ENCODE measurements at places on chromosomes 16 and 17.

GRCh38 chr16:2902337-2903130 lies 9.2 kb upstream of the FLYWCH1 start:
- DNase-seq, result no peak
- no peak overlapping the region for H3K4me3 ChIP-seq
- peaks cover 19% of the 10 kb centered on the region for H3K4me1 ChIP-seq

- no peak overlapping the region for H3K4me3 ChIP-seq
- no peaks in the 10 kb centered on the region for H3K36me3 ChIP-seq
- peaks cover 3% of the 10 kb centered on the region for H3K4me1 ChIP-seq
- H3K27ac ChIP-seq, result no peak overlapping the region
- no peak for DNase-seq
Measured at GRCh38 chr16:986925-987582, 5.5 kb downstream of the SOX8 start.

DNA sequence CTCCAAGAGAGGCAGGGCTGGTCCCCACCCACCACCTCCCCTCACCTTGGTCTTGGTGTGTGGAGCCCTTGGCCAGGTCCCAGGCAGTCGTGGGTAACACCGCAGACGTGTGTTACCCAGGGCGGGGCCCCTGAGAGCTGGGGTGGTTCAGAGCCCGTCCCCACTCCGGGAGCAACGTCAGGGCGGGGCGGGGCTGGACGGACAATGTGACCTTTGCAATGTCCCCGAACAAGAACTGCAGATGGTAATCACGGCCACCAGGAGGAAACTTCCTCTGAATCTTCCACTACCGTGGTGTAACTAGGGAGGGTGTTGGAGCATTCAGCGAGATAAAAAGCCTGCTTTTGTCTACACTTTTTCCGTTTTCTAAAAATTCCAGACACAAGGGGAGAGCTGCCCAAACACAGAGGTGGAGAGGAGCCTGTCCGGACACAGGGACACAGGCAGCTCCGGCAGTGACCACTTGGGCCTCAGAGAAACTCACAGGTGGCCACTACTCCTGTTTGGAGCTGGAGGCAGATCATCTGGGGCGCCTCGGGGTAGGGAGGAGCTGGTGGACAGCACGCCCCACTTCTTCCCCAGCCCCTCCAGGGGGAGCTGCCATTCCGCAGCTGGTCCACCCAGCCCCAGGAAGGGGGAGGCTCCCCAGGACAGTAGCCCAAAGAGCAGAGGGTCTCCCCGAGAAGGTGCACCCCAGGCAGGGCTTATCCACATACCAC lies 14.2 kb upstream of the SLC38A10 start:
- no peak overlapping the region for H3K27ac ChIP-seq
- H3K4me1 ChIP-seq, result peaks cover 4% of the 10 kb centered on the region
- peaks cover 3% of the 10 kb centered on the region for H3K27me3 ChIP-seq
- DNase-seq, result peak; percentile 78
- H3K36me3 ChIP-seq, result no peaks in the 10 kb centered on the region

DNA sequence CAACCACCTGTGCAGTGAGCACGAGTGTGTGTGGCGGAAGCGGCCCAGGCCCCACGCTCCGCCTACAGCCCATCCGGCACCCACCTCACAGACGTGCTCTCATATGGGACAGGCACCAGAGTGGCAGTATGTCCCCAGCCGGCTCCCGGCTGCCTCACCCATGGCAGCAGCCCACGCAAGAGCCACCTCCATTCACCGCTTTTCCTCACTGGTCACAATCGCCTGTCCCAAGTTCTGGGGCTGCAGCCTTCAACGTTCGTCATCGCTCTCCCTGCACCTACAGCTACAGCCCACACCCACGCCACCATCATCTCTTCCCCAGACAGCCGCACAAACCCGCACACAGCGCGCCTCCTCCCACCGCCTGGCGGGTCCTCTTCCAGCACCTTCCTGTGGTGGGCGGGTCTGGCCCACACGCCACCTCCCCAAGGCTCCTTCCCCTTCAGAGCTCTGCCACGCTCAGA lies 17.5 kb upstream of the TRAP1 start:
- H3K36me3 ChIP-seq, result peaks cover 37% of the 10 kb centered on the region
- peaks cover 2% of the 10 kb centered on the region for H3K4me1 ChIP-seq
- no peak overlapping the region for H3K27ac ChIP-seq
- no peaks in the 10 kb centered on the region for H3K27me3 ChIP-seq
- DNase-seq, result no peak

- H3K4me1 ChIP-seq, result peaks cover 26% of the 10 kb centered on the region
- peak; percentile 42 for DNase-seq
- H3K36me3 ChIP-seq, result peaks cover 10% of the 10 kb centered on the region
- no peak overlapping the region for H3K4me3 ChIP-seq
- peak overlapping the region; percentile 25 for H3K27ac ChIP-seq
Measured at GRCh38 chr17:57622683-57623433, 122.2 kb downstream of the CCDC182 start.

All from activated CD8-positive, alpha-beta T cell treated with anti-CD3 and anti-CD28 coated beads for 36 hours (primary cell).